Activated T-helper 1 cell treated with anti-CD3 and anti-CD28 coated beads, Interleukin-12 subunit alpha, Interleukin-12 subunit beta, Interleukin-2, Interleukin-4 antibody, amounts not matched to agents 30 ng/mL and 10 ng/mL and 1 ng/mL, durations not matched to agents 14 hours and 24 hours and 36 hours (primary cell): ENCODE measurements at places on chromosomes 5 and 9.

DNA sequence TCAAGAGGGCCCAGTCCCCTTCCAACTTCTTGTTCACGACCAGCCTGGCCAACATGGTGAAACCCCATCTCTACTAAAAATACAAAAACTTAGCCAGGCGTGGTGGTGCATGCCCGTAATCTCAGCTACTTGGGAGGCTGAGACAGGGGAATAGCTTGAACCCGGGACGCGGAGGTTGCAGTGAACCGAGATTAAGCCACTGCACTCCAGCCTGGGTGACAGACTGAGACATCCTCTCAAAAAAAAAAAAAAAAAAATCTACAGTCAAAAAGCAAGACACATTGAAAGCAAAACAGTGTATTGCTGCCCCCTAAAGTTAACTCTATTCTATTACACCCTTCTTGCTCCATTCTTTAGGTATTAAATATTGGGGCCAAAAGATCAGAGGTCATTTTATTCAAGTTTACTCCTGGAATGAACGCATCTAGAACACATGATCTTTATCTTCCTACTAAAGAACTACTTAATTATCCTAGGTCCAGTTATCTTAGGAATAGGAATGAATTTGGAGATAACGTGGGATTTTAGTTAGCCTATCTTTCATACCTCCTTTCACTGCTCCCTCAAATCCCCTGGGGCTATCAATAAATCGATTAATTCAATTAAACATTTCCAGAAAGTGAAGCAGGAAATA lies 2.4 kb downstream of the ATG12 start:
- H3K4me1 ChIP-seq: peaks cover 43% of the 10 kb centered on the region
- H3K27ac ChIP-seq: no peak overlapping the region
- H3K36me3 ChIP-seq: peaks cover 45% of the 10 kb centered on the region
- H3K4me3 ChIP-seq: peak overlapping the region; percentile 98
- DNase-seq: no peak

DNA sequence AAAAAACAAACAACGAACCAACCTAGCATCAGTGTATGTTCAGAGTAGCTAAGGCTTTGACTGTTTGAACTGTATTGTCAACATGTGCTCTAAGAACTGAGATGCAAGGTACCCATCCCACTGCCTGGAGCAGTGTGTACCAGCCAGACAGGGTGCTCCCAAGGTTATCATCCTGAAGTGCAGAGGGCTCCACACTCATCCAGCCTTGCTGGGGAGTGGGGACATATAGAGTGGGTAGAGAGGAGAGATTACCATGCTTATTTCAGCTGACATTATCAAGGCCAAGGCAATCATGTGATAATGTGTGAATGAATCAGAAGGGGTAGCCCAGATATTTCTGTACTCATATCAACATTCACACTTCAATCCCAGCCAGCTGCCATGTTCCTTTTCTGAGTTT lies 68.7 kb upstream of the ZNF622 start:
- no peak overlapping the region for H3K27ac ChIP-seq
- DNase-seq: no peak
- no peaks in the 10 kb centered on the region for H3K4me1 ChIP-seq
- H3K27me3 ChIP-seq: no peaks in the 10 kb centered on the region
- no peaks in the 10 kb centered on the region for H3K36me3 ChIP-seq

DNA sequence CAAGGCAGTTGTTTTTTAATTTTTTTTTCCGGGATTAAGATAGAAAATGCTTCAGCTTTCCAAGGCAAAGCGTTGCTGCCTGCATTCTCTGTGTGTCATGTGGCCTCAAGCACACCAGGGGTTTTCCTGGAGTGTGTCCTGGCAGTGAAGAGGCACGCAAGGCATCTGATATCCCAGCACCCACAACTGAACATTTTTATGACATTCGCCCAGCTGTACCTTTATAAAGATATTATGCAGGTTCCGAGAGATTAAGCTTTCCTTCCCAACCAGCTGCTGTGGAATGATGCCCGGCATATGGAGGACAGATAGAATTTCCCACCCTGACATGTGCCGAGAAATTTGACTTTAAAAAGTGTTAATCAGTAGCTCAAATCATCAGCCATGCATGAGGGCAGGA lies 205.6 kb downstream of the GADD45G start:
- H3K36me3 ChIP-seq: no peaks in the 10 kb centered on the region
- H3K27me3 ChIP-seq: peaks cover 10% of the 10 kb centered on the region
- no peak for DNase-seq
- no peak overlapping the region for H3K27ac ChIP-seq
- peaks cover 52% of the 10 kb centered on the region for H3K4me1 ChIP-seq

DNA sequence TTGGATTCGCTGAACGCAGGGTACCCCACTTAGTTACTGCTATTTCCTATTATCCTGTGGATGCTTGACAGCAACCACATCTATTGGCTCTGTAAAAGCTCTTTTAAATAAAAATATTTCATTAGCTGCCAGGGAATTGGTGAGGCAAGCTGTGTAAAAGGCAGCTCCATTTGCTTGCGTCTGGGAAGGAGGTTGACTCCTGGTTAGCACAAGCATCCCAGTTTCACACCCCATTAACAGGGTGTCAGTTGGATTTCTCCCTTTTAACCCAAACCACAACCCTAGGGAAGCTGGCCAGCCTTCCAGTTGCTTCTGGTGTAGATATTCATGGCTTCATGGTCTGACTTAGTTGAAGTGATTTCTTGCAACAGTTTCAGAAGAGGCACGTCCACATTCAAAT lies 151.0 kb downstream of the GPBP1 start:
- H3K27me3 ChIP-seq: no peaks in the 10 kb centered on the region
- H3K4me3 ChIP-seq: no peak overlapping the region
- H3K27ac ChIP-seq: no peak overlapping the region
- H3K36me3 ChIP-seq: peaks cover 1% of the 10 kb centered on the region

GRCh38 chr5:159403906-159404681 lies 73.8 kb upstream of the IL12B start:
- DNase-seq: no peak
- no peak overlapping the region for H3K27ac ChIP-seq
- H3K36me3 ChIP-seq: peaks cover 8% of the 10 kb centered on the region
- H3K4me3 ChIP-seq: no peak overlapping the region
- H3K27me3 ChIP-seq: peaks cover 54% of the 10 kb centered on the region

GRCh38 chr9:87850391-87850790 lies 32.3 kb upstream of the SPATA31E1 start:
- H3K4me1 ChIP-seq: no peaks in the 10 kb centered on the region
- no peak overlapping the region for H3K4me3 ChIP-seq
- H3K27ac ChIP-seq: no peak overlapping the region
- H3K27me3 ChIP-seq: peaks cover 5% of the 10 kb centered on the region
- H3K36me3 ChIP-seq: no peaks in the 10 kb centered on the region
- DNase-seq: no peak

DNA sequence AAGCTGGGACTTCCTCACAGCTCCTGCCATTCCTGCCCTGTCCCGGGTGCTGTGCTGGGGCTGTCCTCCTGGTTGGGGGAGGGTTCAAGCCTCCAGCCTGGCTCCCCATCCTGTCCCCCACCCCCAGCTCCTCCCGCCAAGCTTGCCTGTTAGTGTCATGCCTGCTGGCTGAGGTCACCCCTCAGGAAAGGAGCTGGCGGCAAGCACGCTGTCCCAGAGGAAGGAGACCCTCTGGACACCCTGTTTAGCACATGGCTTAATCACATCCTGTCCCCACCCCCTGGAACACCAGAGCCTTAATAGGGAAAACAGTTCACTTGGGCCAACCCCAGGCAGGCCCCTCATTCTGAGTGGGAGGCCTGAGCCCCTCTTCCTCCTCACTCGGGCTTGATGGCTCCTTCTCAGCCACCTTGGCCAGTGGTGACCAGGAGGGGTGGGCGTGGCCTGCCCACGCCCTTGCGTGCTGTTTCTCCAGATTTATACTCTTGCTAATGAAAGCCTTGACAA lies 9.2 kb upstream of the PHYHD1 start:
- no peak overlapping the region for H3K4me3 ChIP-seq
- peaks cover 47% of the 10 kb centered on the region for H3K36me3 ChIP-seq
- H3K27me3 ChIP-seq: no peaks in the 10 kb centered on the region
- no peak overlapping the region for H3K27ac ChIP-seq
- peaks cover 61% of the 10 kb centered on the region for H3K4me1 ChIP-seq

DNA sequence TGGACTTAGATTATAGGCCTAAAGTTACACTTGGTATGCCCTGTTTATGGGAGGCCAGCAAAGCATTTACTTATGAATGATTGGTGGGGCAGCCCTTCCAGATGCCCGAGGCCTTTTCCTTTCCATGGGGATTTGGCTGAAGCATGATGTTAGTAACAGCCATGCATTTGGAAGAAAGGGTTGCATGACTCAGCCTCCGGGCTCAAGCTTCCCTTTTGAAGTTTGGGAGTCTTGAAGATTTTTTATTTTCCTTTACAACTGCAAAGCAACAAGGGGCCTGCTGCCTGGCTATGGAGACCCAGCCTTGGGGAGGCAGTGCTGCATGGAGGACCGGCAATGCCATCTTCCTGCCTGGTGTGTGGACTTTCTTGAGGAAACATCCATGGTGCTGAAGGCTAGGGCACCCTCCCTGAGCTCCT lies 244.7 kb downstream of the ICE1 start:
- H3K27me3 ChIP-seq: peaks cover 1% of the 10 kb centered on the region
- no peak for DNase-seq
- H3K36me3 ChIP-seq: no peaks in the 10 kb centered on the region

GRCh38 chr5:96963267-96963666 lies 27.4 kb downstream of the LNPEP start:
- DNase-seq: peak; percentile 16
- H3K27ac ChIP-seq: peak overlapping the region; percentile 80
- H3K36me3 ChIP-seq: peaks cover 22% of the 10 kb centered on the region
- H3K4me1 ChIP-seq: peaks cover 70% of the 10 kb centered on the region
- H3K27me3 ChIP-seq: no peaks in the 10 kb centered on the region

DNA sequence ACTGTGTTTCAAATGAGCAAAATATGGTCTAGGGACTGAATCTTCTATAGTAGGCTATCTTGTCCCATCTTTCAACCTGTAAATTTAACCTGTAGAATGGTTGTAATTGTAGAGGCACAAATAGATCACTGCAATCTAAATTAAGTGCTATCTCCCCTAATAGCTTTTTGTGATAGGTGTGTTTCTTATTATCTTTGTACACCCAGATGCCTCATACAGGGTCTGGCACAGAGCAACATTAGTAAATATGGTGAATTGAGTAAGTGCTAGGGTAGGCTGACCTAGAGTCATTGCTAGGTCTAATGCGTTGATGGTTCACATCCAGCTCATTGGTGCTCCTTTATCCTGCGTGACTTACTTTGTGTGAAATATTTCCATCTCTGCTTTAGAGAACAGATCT lies 100.6 kb downstream of the PBX3 start:
- no peak for DNase-seq
- H3K27ac ChIP-seq: no peak overlapping the region
- H3K4me3 ChIP-seq: no peak overlapping the region
- no peaks in the 10 kb centered on the region for H3K27me3 ChIP-seq
- H3K36me3 ChIP-seq: peaks cover 2% of the 10 kb centered on the region

DNA sequence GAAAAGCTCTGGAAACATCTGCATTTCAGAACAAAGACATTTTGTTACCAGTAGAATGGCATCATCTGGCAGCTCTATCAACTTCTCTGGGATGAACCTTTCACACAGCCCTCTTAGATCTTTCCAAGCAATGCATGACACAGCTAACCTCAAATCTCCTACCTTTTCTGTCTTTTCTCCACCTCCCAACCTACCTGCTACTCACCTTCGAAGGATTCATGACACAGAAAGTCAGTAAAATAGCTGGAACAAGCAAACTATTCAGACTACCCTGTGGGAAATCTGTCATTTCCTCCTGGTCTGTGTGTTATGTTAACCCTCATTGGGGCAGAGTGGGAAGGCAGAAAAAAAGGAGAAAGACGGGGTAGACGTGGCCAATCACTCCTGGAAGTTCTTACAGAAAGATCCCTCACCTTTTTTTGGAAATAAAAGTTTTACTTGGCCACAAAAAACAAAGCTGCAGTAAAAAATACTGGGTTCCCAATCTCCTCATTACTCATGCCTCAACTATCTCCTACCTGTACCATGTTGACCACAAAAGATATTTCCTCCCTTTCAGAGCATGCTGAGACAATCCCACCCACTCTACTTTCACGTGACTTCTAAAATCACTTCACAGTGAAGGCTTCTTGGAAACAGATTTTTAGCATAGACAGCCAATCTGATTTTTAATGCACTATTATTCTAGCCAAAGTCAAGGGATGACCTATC lies 362.1 kb upstream of the RFX3 start:
- H3K4me3 ChIP-seq: no peak overlapping the region
- H3K4me1 ChIP-seq: peaks cover 12% of the 10 kb centered on the region
- no peak overlapping the region for H3K27ac ChIP-seq
- H3K36me3 ChIP-seq: peaks cover 1% of the 10 kb centered on the region

DNA sequence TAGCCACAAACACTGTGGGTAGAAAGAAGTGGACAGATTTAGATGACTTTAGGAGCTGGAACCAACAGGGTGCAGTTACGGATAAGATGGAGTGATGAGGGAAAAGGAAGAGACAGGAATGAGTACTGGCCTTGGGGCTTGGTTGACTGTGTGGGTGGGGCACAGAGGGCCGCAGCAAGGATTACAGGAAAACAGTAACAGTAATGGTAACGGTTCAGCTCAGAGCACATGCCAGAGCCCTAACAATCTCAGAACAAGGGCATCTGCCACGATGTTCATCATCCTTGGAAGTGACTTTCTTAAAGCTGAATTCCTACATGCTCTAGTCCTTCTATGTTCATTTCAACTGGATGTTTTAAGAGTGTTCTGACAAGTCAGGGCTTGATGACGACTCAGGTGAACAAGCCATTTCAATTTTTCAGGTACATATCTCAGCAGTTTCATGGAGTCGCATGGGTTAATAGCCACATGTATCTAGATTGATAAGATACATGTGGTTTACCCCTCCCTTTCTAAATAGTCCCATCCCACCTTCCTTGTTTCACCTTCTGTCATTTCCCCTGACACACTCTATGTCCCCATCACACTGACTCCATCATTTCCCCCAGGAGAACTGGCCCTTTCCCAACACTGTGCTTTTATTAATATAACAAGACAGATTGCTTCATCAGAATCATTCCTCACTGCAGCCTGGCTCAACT lies 65.0 kb downstream of the CEMIP2 start:
- H3K27me3 ChIP-seq: no peaks in the 10 kb centered on the region
- peak overlapping the region; percentile 3 for H3K27ac ChIP-seq

DNA sequence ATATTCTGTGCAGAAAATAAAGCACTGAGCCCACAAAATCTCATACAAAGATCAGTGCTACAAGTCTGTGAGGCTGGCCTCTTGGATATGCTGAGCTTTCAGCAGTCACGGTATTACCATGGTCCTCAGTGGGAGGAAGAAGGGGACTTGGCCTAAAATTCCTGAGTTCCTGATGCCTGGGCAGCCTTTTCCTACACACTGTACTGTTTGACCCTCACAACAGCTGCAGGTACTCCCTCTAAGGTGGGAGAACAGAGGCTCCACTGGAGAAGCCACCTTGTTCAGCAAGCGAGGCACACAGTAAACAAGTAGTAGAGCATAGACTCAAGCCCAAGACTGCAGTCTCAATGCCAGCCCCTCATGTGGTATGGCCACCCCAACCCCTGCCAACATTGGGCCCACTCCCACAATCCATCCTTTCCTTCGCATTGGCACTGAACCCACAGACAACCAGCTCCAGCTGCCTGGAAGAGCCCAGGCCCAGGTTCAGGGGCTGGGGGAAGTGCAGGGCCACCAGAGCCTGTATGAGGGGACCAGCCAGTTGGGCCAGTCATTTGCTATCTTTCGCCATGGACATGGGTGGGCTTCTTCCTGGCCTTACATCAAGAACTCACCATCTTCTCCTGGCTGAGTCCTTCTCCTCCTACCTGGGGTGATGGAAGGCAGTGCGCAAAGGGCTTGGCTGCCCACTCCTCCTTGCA lies 14.3 kb downstream of the ACSL6 start:
- no peak overlapping the region for H3K4me3 ChIP-seq
- no peak overlapping the region for H3K27ac ChIP-seq
- peaks cover 52% of the 10 kb centered on the region for H3K4me1 ChIP-seq
- H3K27me3 ChIP-seq: peaks cover 5% of the 10 kb centered on the region
- no peak for DNase-seq

GRCh38 chr5:172508471-172509404 lies 54.4 kb upstream of the SH3PXD2B start:
- H3K36me3 ChIP-seq: no peaks in the 10 kb centered on the region
- no peaks in the 10 kb centered on the region for H3K4me1 ChIP-seq
- H3K27ac ChIP-seq: no peak overlapping the region
- H3K4me3 ChIP-seq: no peak overlapping the region
- peaks cover 3% of the 10 kb centered on the region for H3K27me3 ChIP-seq
- DNase-seq: no peak
